ENCODE measurements at places on chromosomes 3 and 15.

GRCh38 chr3:16279010-16279801 is 14.2 kb downstream of the OXNAD1 start:
- H3K4me3 ChIP-seq, result no peak overlapping the region
- no peaks in the 10 kb centered on the region for H3K27me3 ChIP-seq
- H3K4me1 ChIP-seq, result no peaks in the 10 kb centered on the region

DNA sequence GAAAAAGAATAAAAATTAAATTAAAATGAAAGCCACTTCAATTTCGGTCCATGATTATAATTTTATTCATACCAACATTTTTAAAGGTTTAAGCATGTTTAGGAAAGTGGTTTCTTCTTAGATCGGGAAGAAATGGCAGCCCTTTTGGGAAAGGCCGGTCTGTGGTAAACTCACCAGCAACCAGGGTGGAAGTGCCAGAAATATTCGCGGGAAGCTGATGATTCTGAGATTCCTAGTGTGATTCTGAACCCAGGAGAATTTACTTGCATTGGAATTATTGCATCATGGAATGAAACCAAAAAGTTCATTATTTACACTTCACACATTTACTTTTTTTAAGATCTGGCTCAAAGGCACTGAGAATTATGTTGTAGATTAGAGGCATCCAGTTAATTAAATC is 97.2 kb upstream of the CCNL1 start:
- H3K4me1 ChIP-seq, result no peaks in the 10 kb centered on the region
- no peak for DNase-seq
- H3K4me3 ChIP-seq, result no peak overlapping the region
- no peaks in the 10 kb centered on the region for H3K27me3 ChIP-seq

DNA sequence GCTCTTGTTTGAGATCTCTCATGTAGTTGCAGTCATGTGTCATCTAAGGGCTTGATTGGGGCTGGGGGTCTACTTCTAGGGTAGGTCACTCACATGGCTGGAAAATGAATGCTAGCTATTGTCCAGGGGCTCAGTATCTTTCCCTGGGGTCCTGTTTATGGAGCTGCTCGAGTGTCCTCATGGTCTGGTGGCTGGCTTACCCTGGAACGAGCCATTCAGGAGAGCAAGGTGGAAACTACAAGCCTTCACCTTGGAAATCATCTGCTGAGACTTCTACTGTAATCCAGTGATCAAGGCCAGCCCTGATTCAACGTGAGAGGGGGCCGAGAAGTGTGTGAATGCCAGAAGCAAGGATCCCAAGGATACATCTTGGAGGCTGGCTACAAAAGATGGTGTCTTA is 16.2 kb upstream of the RHCG start:
- no peaks in the 10 kb centered on the region for H3K36me3 ChIP-seq
- H3K4me1 ChIP-seq, result no peaks in the 10 kb centered on the region
- H3K27ac ChIP-seq, result no peak overlapping the region

DNA sequence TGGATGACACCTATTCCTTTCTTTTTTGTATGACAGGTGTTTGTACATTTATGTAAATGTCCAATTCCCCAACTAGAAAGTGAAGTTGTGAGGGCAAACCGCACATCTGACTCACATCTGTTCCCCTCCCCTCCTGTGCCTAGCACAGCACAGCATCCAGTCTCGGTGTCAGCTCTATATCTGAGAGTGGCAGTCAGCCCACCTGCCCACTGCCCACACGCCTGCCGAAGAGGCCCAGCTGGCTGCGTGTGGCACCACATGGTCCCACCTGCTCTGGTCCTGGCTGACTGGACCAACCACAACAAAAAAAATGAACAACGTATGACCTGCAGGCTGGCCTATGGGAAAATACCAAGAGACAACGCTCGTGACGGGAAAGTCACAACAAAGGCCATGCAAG is 62.8 kb downstream of the XXYLT1 start:
- no peaks in the 10 kb centered on the region for H3K36me3 ChIP-seq
- no peak for DNase-seq
- H3K4me1 ChIP-seq, result peaks cover 22% of the 10 kb centered on the region
- no peak overlapping the region for H3K4me3 ChIP-seq
- no peaks in the 10 kb centered on the region for H3K27me3 ChIP-seq

- no peaks in the 10 kb centered on the region for H3K36me3 ChIP-seq
- peaks cover 6% of the 10 kb centered on the region for H3K4me1 ChIP-seq
- no peak overlapping the region for H3K4me3 ChIP-seq
- no peak overlapping the region for H3K27ac ChIP-seq
Observed at GRCh38 chr3:15460891-15461531, 33.6 kb downstream of the EAF1 start.

DNA sequence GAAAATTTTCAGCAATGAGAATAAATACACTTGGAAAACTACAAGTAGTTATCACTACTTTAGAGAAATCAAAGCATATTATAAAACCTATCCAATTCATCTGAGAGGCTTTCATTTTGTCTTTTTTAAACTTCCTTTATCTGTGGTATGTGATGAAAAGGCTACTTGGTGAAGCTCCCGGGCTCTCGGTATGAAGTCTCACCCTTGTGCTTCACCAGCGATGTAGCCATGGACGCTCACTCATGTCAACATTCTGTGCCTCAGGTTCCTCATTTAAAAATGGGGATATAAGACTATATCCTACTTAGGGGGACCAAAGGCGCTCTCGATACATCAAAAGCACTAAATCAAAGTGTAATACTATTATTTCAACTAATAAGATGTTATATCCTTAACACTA is 14.9 kb downstream of the SATB1 start:
- no peaks in the 10 kb centered on the region for H3K27me3 ChIP-seq
- H3K27ac ChIP-seq, result no peak overlapping the region
- no peaks in the 10 kb centered on the region for H3K36me3 ChIP-seq
- no peak for DNase-seq
- no peaks in the 10 kb centered on the region for H3K4me1 ChIP-seq

Measured in left lung (tissue), 14 donors.